ENCODE measurements at places on chromosomes 5 and 9. TPM values are rescaled to one million over a fixed set of nuclear protein-coding genes. Genes with fewer than 3 reads are reported as not detected.

GRCh38 chr5:175034924-175035323 lies 310.5 kb downstream of the MSX2 start:
- H3K36me3 ChIP-seq = no peaks in the 10 kb centered on the region
- H3K27me3 ChIP-seq = no peaks in the 10 kb centered on the region
- no peak overlapping the region for H3K27ac ChIP-seq
- no peaks in the 10 kb centered on the region for H3K4me1 ChIP-seq
- no peak overlapping the region for H3K4me3 ChIP-seq

DNA sequence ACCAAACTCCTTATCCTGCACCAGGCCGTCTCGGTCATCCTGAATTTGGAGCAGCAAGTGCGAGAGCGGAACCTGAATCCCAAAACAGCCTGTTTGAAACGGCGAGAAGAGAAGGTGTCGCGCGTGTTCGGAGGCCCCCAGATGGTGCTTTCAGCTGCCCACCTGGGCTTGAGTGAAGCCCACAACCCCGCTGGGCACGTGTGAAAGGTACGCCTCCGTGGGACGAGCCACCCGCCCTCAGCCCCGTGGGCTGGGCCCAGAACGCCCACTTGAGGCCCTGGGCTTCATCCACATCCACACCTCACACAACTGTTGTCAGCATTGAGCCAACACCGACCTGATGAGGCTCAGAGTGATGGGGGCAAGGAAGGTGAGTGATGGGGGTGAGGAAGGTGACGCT lies 72.8 kb downstream of the INSL6 start:
- H3K36me3 ChIP-seq = peaks cover 36% of the 10 kb centered on the region
- H3K4me1 ChIP-seq = no peaks in the 10 kb centered on the region
- no peak overlapping the region for H3K4me3 ChIP-seq
- DNase-seq = no peak

DNA sequence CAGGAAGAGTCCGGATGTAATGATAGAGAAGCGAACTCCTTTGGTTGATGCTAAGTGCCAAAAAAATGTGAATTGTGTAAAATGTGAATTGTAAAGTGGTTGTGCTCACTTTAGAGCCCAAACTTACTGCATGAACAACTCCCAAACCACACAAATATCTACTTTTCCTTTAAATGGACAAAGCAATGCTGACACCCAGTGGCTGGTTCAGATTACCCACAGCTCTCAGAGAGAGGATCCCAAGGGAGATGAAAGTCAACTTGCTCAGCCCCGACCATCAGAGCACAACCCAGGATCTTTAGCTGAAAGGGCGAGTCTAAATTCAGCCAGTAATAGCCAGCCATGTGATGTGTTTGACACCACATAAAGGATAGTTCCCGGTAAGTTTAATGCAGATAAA lies 133.7 kb downstream of the NMUR2 start:
- H3K4me1 ChIP-seq = no peaks in the 10 kb centered on the region
- H3K36me3 ChIP-seq = no peaks in the 10 kb centered on the region
- peak; percentile 21 for DNase-seq
- no peak overlapping the region for H3K27ac ChIP-seq
- H3K4me3 ChIP-seq = no peak overlapping the region

IFNA13 gene
- 0.04 TPM for total RNA-seq

DNA sequence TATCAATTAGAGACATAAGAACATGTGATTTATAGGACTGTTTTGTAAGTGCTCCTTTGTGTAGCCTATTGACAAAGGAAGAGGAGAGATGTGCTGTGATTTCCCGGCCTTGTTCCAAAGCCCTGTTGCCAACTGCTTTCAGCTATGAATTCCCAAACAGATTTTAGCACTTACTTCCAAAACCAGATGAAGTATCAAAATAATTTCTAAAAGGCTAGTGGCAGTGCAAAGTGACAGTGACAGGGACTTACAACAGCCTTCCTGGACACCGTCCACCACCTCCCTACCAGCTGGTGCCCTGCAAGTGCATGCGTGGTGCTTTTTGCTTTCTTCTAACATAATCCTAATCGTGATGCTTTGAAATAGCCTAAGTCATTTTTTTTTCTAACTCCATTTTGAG lies 254.1 kb upstream of the ACTBL2 start:
- no peak overlapping the region for H3K27ac ChIP-seq
- peak; percentile 59 for DNase-seq
- H3K4me1 ChIP-seq = no peaks in the 10 kb centered on the region

DNA sequence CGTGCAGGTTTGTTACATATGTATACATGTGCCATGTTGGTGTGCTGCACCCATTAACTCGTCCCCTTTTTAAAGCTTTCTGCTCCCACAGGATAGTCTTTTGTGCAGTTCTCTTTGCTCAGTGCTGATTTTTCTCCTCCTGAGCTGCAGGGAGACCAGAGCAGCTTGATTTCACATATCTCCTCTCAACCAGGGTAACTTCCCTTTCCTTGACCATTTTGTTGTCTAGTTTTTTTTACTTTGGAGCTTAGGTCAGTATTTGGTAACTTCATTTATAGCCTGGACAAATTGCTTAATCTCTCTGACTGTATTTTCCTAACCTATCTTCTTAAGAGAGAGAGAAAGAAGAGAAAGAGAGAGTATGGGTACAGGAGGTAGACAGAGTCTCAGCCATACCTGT lies 137.1 kb upstream of the ZNF366 start:
- H3K4me3 ChIP-seq = no peak overlapping the region
- no peaks in the 10 kb centered on the region for H3K27me3 ChIP-seq
- H3K36me3 ChIP-seq = no peaks in the 10 kb centered on the region
- DNase-seq = no peak
- no peak overlapping the region for H3K27ac ChIP-seq

GRCh38 chr5:83378624-83379289 lies 92.8 kb upstream of the VCAN start:
- H3K27ac ChIP-seq = no peak overlapping the region
- no peaks in the 10 kb centered on the region for H3K36me3 ChIP-seq
- H3K27me3 ChIP-seq = no peaks in the 10 kb centered on the region
- H3K4me3 ChIP-seq = no peak overlapping the region
- no peaks in the 10 kb centered on the region for H3K4me1 ChIP-seq

N4BP3 gene
- 19.6 TPM for total RNA-seq

- H3K27ac ChIP-seq = no peak overlapping the region
- H3K27me3 ChIP-seq = no peaks in the 10 kb centered on the region
- H3K4me1 ChIP-seq = no peaks in the 10 kb centered on the region
- no peak overlapping the region for H3K4me3 ChIP-seq
- no peaks in the 10 kb centered on the region for H3K36me3 ChIP-seq
These were observed 269.1 kb upstream of the CD180 start for GRCh38 chr5:67465537-67466207.

- peaks cover 13% of the 10 kb centered on the region for H3K4me1 ChIP-seq
- H3K27ac ChIP-seq = no peak overlapping the region
- H3K36me3 ChIP-seq = no peaks in the 10 kb centered on the region
- H3K4me3 ChIP-seq = no peak overlapping the region
- H3K27me3 ChIP-seq = no peaks in the 10 kb centered on the region
- DNase-seq = no peak
These were observed 3.3 kb upstream of the TTC39B start for GRCh38 chr9:15310107-15310850.

- H3K36me3 ChIP-seq = peaks cover 3% of the 10 kb centered on the region
- H3K27ac ChIP-seq = no peak overlapping the region
- no peak for DNase-seq
- H3K4me1 ChIP-seq = no peaks in the 10 kb centered on the region
- H3K4me3 ChIP-seq = no peak overlapping the region
These were observed 154.7 kb upstream of the RUSC2 start for GRCh38 chr9:35335164-35335563.

DNA sequence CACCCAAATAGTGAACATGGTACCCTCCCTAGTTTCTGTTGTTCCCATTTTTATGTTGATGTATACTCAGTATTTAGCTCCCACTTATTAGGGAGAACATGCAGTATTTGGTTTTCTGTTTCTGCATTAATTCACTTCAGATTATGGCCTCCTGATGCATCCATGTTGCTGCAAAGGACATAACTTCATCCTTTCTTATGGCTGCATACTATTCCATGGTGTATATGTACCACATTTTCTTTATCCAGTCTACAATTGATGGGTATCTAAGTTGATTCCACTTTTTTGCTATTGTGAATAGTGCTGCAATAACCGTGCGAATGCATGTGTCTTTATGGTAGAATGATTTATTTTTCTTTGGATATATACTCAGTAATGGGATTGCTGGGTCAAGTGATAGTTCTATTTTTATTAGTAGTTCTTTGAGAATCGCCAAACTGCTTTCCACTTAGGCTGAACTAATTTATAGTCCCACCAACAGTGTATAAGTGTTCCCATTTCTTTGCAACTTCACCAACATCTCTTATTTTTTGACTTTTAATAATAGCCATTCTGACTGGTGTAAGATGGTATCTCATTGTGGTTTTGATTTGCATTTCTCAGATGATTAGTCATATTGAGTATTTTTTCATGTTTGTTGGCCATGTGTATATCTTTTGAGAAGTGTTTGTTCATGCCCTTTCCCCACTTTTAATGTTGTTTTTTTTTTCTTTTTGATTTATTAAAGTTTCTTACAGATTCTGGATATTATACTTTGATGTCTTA lies 79.6 kb downstream of the SMIM15 start:
- H3K27me3 ChIP-seq = no peaks in the 10 kb centered on the region
- DNase-seq = no peak
- H3K4me1 ChIP-seq = no peaks in the 10 kb centered on the region
- no peak overlapping the region for H3K4me3 ChIP-seq
- no peaks in the 10 kb centered on the region for H3K36me3 ChIP-seq
- H3K27ac ChIP-seq = no peak overlapping the region

DNA sequence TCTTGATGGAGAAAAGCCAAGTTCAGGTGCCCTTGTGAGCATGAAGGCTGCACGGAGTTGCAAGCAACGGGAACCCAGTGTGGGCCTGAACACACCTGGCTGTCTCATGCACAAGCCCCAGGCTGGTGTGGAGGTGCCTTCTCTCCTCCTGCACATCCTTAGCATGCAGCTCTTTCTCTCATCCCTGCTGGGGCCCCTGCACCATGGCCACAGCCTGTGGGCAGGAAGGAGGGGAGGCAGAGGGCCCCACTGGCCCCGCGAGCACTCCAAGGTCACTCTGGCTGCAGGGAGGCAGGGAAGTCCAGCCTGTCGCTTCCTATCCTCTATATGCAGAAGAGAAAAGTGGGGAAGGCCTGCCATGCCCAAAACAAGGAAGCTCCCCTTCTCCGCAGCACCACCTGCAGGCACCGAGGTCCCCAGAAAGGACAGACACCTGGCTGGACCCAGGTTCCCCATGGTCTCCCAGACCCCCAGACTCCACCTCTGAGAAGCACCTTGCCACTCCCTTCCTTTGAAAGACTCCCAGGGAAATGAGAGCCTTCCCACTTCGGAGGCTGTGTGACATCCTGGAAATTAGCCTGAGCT lies 18.6 kb downstream of the STKLD1 start:
- no peak for DNase-seq
- H3K27me3 ChIP-seq = peaks cover 28% of the 10 kb centered on the region
- H3K27ac ChIP-seq = no peak overlapping the region
- no peak overlapping the region for H3K4me3 ChIP-seq
- H3K4me1 ChIP-seq = no peaks in the 10 kb centered on the region

GRCh38 chr5:138932171-138932810 lies 57.2 kb upstream of the LRRTM2 start:
- H3K27me3 ChIP-seq = no peaks in the 10 kb centered on the region
- H3K36me3 ChIP-seq = peaks cover 78% of the 10 kb centered on the region
- H3K4me3 ChIP-seq = no peak overlapping the region
- peaks cover 13% of the 10 kb centered on the region for H3K4me1 ChIP-seq

PPP3R2 gene
- 0.04 TPM for total RNA-seq

- DNase-seq = no peak
- H3K4me3 ChIP-seq = no peak overlapping the region
- no peak overlapping the region for H3K27ac ChIP-seq
- H3K36me3 ChIP-seq = no peaks in the 10 kb centered on the region
These were observed 3.4 kb upstream of the ESM1 start for GRCh38 chr5:54988817-54989216.

DNA sequence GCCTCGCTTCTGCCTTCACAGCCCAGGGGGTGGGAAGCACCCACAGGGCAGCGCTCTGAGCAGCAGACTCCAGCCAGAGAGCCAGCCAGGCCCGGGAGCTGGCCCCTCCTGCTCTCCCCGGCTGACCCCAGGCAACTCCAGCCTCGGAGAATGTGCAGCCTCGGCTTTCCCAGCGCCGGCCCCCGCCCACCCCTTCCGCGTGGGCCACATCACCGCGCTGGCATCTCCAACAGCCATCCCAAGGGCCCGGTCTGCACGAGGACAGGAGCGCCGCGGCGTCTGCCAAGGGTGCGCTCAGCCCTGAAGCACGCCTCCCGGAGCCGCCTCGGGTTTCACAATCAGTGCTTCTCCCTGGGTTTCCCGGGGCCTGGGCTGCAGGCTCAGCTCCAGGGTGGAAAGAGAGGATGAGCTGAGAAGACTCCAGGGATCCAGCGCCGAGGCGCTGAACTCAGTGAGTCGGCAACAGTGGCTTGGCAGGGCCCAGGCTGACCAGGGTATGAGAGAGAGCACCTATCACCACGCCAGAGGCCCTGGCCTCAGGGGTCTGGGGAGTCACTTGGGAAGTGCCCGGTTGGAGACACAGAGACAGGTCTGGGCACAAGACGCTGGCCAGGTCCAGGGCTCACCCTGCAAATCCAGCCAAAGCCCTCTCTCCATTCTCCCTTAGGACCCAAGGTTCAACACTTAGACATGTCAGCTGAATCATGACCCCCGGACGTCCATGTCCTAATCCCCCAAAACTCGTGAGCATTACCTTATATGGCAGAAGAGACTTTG lies 79.6 kb downstream of the ADAMTS2 start:
- H3K27ac ChIP-seq = peak overlapping the region; percentile 77
- peaks cover 9% of the 10 kb centered on the region for H3K27me3 ChIP-seq
- peak; percentile 97 for DNase-seq
- H3K4me1 ChIP-seq = peaks cover 80% of the 10 kb centered on the region
- no peak overlapping the region for H3K4me3 ChIP-seq
- no peaks in the 10 kb centered on the region for H3K36me3 ChIP-seq

- peak; percentile 45 for DNase-seq
- H3K4me1 ChIP-seq = peaks cover 8% of the 10 kb centered on the region
- H3K36me3 ChIP-seq = no peaks in the 10 kb centered on the region
These were observed 218.4 kb upstream of the KLF4 start for GRCh38 chr9:107707915-107708441.

- DNase-seq = peak; percentile 22
- no peak overlapping the region for H3K4me3 ChIP-seq
- no peaks in the 10 kb centered on the region for H3K27me3 ChIP-seq
- H3K4me1 ChIP-seq = no peaks in the 10 kb centered on the region
- no peak overlapping the region for H3K27ac ChIP-seq
- no peaks in the 10 kb centered on the region for H3K36me3 ChIP-seq
These were observed 237.4 kb upstream of the PIK3R1 start for GRCh38 chr5:67978171-67978570.

DNA sequence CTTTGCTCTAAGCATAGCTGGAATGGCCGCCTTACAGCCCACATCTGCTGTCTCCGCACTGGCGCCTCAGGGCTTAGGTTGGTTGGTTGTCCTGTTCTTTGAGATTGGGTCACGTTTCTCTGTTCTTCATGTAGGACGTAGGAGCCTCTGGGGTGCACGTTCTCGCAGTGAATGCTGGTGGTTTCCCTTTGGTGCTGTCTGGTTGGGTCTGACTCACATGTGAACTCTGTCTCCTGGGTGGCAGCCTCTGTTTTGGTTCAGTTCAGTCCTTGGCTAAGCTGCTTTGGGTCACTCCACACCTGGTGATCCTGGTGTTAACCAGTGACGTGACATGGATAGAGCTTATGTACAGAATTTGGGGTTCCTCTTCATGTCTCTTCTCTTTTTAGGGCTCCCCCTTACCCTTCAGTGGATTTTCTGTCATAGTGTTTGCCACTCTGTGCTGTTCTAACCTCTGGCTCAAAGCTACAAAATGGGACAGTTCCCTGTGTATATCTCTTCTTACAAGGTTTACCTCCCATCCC lies 12.6 kb upstream of the LPCAT1 start:
- no peaks in the 10 kb centered on the region for H3K36me3 ChIP-seq
- no peak overlapping the region for H3K4me3 ChIP-seq
- H3K4me1 ChIP-seq = peaks cover 2% of the 10 kb centered on the region
- H3K27ac ChIP-seq = peak overlapping the region; percentile 32
- H3K27me3 ChIP-seq = peaks cover 2% of the 10 kb centered on the region

All from muscle of leg (tissue), 16 donors.